ENCODE measurements at places on chromosomes 7 and 10. TPM values are rescaled to one million over a fixed set of nuclear protein-coding genes. Genes with fewer than 3 reads are reported as not detected.

The MBL2 gene
- not detected for total RNA-seq

The GOT1 gene
- total RNA-seq, result 12.3 TPM

- H3K4me1 ChIP-seq, result peaks cover 11% of the 10 kb centered on the region
- no peak for DNase-seq
- no peaks in the 10 kb centered on the region for H3K27me3 ChIP-seq
- no peak overlapping the region for H3K4me3 ChIP-seq
- no peaks in the 10 kb centered on the region for H3K36me3 ChIP-seq
- H3K27ac ChIP-seq, result no peak overlapping the region
Observed at GRCh38 chr7:150952331-150953050, 25.6 kb downstream of the KCNH2 start.

- peaks cover 16% of the 10 kb centered on the region for H3K4me1 ChIP-seq
- H3K36me3 ChIP-seq, result no peaks in the 10 kb centered on the region
- no peak for DNase-seq
Observed at GRCh38 chr7:76048668-76048988, 722 bp downstream of the MDH2 start.

DNA sequence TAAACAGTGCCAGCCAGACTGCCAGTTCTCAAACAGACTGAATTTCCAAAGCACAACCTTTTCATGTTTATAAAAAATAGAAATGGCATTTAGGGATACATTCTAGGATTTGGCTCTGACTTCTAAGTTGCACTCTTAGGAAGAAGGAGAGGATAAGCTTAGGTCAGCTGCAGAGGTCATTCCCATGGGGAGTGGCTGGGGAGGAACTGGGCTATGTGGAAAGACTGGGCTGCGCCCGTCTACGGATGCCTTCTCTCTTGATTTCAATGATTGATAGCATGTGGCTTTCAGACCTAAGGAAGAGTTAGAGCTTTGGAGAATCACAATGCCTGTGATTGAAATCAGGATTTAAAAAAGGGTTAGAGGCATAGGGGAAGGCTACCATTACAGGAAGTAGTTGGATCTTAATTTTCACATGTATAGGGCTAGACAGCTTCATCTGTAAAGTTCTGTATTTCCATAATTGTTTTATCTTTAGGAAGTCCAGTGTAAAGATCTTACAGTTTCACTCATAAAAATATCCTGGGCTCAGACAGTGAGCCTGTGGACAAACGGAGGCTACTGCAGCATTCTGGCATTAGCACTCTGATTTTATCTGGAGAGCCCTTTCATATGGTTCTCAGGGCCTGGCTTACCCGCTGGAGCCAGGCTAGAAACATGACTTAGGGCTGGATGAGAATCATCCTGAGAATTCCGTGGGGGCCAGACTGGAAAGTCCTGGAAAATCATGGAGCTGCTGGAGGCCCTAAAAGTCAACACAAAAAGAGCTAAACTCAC lies 29.5 kb downstream of the NUDT5 start:
- peaks cover 54% of the 10 kb centered on the region for H3K36me3 ChIP-seq
- H3K4me3 ChIP-seq, result no peak overlapping the region
- no peaks in the 10 kb centered on the region for H3K4me1 ChIP-seq
- H3K27ac ChIP-seq, result no peak overlapping the region
- DNase-seq, result no peak

GRCh38 chr10:24370877-24371276 lies 161.9 kb downstream of the KIAA1217 start:
- H3K36me3 ChIP-seq, result no peaks in the 10 kb centered on the region
- no peaks in the 10 kb centered on the region for H3K4me1 ChIP-seq
- no peak overlapping the region for H3K27ac ChIP-seq
- DNase-seq, result no peak
- H3K27me3 ChIP-seq, result no peaks in the 10 kb centered on the region

DNA sequence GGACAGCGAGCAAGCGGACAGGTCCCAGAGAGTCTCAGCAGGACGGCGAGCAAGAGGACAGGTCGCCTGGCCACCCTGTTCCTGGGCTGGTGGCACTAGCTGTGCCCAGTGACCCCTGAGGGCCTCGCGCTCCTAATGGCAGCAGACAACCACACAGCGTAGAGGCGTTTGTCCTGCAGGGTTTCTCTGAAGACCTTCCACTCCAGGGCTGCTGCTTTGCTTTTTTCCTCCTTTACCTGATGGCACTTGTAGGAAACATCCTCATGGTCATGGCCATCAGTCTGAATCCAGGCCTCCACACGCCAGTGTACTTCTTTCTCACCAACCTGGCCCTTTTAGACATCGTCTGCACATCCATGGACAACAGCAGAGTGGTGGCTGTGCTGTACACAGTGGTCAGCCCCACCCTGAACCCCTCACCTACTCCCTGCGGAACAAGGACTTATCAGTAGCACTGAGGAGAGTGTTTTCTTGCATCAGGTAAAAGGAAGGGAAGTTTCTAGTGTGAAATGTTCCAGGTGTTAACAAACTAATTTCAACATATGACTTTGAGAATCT lies 27.4 kb downstream of the SCART1 start:
- DNase-seq, result no peak
- H3K4me3 ChIP-seq, result no peak overlapping the region
- H3K27me3 ChIP-seq, result no peaks in the 10 kb centered on the region
- no peaks in the 10 kb centered on the region for H3K36me3 ChIP-seq
- no peak overlapping the region for H3K27ac ChIP-seq
